ENCODE measurements at places on chromosomes 3 and 15.

- no peak for DNase-seq
Measured at GRCh38 chr3:179450901-179451264, 387 bp downstream of the GNB4 start.

DNA sequence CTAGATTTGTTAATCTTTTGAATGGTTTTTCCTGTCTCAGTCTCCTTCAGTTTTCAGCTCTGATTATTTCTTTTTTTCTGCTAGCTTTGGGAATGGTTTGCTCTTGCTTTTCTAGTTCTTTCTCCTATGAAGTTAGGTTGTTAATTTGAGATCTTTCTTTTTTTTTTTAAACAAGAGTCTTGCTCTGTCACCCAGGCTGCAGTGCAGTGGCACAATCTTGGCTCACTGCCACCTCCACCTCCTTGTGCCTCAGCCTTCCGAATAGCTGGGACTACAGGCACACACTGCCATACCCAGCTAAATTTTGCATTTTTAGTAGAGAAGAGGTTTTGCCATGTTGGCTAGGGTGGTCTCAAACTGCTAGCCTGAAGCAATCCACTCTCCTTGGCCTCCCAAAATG lies 56.7 kb downstream of the UQCC5 start:
- no peak for DNase-seq

DNA sequence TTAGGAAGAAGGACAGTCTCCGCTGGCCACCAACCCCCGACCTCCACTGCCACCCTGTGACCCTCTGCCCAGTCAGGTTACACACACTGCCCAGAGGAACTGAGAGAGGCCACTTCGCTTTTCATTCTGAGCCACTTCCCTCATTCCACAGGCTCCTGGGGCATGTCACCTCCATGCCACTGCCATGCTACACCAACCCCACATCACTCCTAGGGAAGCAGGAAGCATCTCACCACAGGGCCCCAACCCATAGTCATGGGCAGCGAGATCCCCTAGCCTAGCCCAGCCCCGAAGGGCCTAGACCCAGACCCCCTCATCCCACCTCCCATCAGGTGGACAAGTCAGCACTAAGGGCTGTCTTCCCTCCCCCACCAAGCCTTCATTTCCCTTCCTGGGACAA lies 1.4 kb downstream of the PLCB2 start:
- no peak for DNase-seq

DNA sequence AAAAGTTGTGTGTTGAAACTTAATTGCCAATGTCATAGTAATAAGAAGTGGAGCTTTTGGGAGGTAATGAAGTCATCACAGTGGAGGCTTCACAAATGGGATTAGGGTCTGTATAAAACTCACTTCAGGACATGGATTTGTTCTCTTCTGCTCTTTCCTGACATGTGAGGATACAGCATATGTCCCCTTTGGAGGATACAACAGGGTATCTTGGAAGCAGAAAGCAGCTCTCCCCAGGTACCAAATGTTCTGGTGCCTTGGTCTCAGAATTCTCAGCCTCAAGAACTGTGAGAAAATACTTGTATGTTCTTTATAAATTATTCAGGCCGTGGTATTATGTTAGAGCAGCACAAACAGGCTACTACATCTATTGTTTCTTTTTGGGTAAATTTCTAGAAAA lies 210.9 kb downstream of the DIPK2A start:
- DNase-seq = no peak

DNA sequence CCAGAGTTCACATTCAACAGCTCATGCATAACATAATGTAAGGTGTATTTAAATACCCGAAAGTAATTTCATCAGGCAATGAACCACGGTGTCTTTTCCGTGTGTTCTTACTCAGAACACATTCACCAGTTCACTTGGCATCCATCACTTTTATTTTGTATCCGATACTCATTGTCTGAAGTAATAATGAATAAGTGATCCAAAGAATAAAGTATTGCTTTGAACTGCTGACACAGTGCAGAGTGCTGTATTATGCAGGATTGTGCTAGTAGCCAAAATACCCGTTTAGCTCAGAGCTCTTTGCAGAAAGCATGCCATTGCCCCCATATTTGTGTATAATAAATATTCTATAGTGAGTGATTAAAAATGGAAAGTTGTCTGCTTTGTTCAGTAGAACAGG lies 460.9 kb upstream of the KCNMB2 start:
- DNase-seq = no peak

- DNase-seq = peak; percentile 41
Measured at GRCh38 chr3:195907934-195908693, at the start of gene TNK2. Gene TNK2 (minus strand): TSS chr3:195908551. CDS start chr3:195888588, 19,963 bp downstream.

DNA sequence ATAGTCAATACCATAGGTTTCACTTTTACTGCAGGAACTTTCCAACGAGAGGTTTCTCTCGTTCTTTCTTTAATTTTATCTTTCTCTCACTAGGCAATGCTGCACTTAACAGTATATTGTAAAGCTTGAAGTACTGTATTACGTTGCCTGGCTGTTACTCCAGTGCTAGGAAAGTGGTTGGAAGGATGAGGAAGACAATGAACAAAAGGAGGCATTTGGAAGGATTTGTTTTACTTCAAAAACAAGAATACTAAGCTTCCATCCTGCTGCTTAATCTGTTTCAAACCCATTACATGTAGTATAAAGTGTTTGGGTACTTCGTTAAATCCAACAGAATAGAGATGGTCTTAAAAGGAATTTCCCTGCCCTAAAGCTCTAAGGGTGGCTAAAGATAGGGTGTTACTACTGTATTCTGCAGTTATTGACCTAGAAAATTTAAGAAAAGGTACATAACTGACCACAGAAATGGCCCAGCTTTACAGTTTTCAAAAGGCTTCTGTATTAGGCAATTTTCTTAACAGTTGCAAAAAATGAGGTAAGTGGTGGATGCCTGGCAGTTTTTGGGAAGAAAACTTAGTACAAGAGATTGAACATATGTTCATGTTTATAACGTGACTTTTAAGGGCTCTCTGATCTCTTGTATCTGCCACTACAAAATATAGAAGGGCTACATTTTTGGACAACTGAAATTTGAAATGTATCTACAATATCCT lies 785 bp upstream of the IFT57 start:
- no peak for DNase-seq

DNA sequence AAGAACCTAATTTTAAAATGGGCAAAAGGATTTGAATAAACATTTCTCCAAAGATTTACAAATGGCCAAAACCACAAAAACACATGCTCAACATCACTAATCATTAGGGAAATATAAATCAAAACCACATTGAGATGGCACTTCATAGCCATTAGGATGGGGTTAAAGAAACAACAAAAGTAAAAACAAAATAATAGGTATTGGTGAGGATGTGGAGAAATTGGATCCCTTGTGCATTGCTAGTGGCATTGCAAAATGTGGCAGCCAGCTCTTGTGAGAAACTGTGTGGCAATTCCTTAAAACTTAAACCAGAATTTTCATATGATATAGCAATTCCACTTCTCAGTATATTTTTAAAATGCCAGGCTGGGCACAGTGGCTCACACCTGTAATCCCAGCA lies 126.5 kb downstream of the STT3B start:
- DNase-seq = no peak

- DNase-seq = no peak
Measured at GRCh38 chr3:197701841-197702240, 34.9 kb downstream of the RUBCN start.

DNA sequence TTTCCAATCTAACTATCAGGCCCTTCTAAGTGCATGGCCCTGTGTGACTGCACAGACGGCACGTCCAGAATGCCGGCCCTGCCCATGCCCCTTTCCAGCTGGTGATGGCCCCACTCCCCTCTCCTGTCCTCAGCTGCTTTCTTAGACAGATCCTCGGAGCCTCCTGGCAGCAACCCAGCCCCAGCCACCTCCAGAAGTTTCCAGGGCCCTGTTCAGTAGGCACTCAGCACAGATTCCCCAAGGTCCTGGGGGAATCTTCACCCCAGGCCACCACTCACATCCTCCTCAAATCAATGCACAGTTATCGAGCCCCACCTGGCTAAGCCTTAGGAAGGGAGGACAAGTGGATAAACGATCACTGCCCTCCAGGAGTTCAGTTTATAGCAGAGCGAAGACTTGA lies 1.4 kb upstream of the CRABP1 start:
- no peak for DNase-seq

DNA sequence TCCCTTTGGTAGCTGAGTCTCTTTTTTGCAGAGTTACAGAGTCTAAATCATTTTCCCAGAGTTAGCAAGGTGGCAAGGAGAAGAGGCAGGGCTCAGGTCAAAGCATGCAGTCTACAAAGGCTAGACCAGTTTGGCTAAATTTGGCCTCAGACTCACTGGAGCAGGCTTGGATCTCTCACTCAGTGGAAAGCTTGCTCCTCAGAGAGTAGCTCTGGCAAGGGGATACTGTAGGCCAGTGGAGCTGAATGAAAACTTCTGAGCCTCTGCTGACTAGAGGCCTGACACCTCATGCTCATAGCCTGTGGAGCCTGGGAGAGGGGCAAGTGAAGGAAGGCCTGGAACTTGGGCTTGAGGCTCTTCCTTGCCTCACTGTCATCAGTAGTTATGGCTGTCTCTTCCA lies 101.0 kb downstream of the MOBP start:
- DNase-seq = no peak

DNA sequence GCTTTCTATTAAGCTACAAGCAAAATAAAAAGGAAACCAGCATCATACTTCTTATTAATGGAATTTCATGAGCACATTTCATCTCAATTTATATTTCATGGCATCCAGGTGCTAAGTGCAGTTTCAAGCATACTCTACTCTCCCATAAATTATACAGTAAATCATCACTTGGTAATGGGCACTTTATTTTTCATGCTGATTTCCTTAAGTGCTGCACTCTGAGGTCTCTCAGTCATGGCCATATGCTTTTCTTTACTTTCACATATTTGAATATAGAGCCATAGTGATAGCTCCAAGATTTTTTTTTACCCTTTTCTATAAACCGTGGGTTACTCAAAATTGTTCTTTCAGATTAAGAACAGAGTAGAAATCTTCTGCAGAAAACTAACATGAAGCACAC lies 1505.7 kb upstream of the CADM2 start:
- DNase-seq = no peak

GRCh38 chr15:98953968-98954367 lies 53.6 kb downstream of the PGPEP1L start:
- no peak for DNase-seq

- DNase-seq = no peak
Measured at GRCh38 chr3:142445816-142446254, 2.0 kb downstream of the XRN1 start.
